ENCODE measurements at places on chromosomes 4 and X.

GRCh38 chr4:90074322-90074886, 52.8 kb upstream of the CCSER1 start:
- no peak overlapping the region for H3K27ac ChIP-seq
- no peaks in the 10 kb centered on the region for H3K36me3 ChIP-seq
- no peak overlapping the region for H3K4me3 ChIP-seq
- H3K4me1 ChIP-seq = no peaks in the 10 kb centered on the region
- no peak for DNase-seq

DNA sequence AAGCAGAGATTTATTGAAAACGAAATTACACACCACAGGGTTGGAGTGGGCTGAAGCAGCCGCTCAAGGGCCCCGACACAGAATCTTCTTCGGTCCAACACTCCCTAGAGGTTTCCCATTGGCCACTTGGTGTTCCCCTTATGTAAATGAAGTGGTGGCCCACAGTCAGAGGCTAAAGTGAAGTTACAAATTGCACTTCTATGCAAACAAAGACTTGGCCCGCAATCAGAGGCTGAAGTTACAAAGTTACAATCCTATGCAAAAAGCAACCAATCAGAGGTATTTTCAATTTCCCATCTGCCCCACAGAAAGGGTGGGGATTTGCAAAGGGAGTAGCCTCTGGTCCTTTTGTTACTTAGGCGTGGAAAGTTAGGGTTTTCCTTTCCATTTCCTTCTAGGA, 35.7 kb upstream of the SLC25A43 start:
- H3K4me1 ChIP-seq = no peaks in the 10 kb centered on the region
- no peak overlapping the region for H3K27ac ChIP-seq
- H3K36me3 ChIP-seq = no peaks in the 10 kb centered on the region
- no peak overlapping the region for H3K4me3 ChIP-seq
- no peaks in the 10 kb centered on the region for H3K27me3 ChIP-seq
- DNase-seq = no peak

- no peaks in the 10 kb centered on the region for H3K27me3 ChIP-seq
- H3K36me3 ChIP-seq = peaks cover 1% of the 10 kb centered on the region
- H3K4me3 ChIP-seq = peak within 1 kb of the TSS; percentile 83
These were observed at the start of gene RPS6KA6 for GRCh38 chrX:84187533-84188319. TSS of gene RPS6KA6 (minus strand) at chrX:84188199. CDS start at chrX:84187899, 300 bp downstream.

GRCh38 chr4:88216395-88216794, 58.0 kb upstream of the ABCG2 start:
- peaks cover 3% of the 10 kb centered on the region for H3K4me1 ChIP-seq
- no peak for DNase-seq
- H3K27me3 ChIP-seq = peaks cover 9% of the 10 kb centered on the region

- no peak overlapping the region for H3K27ac ChIP-seq
- H3K27me3 ChIP-seq = no peaks in the 10 kb centered on the region
- H3K4me3 ChIP-seq = no peak overlapping the region
- H3K36me3 ChIP-seq = no peaks in the 10 kb centered on the region
These were observed 21.2 kb downstream of the L1CAM start for GRCh38 chrX:153864561-153865320.

DNA sequence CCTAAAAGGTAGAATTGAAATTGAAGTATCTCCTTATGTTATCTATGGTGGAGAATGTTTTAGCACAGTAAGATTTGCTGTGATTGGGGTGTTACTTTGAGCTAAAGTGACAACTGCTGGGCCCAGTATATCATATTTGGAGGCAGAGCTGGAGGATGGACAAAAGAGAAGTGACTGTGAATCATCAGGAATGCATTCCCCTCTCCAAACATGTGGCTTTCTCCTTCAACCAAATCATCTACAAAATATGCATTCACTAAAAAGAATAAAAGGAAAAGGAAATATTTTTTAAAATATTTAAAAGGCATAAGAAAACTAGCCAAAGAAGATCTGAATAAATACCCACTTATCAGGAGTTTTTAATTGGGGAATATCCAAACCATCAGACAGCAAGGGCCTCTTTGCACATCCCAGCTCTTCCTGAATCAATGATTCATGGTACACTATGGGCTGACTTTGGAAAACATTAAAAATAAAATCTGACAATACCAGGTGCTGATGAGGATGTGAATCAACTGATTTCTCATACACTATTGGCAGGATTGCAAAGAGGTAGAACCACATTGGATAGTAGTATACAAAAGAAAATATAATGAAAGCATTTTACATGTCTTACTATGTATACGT, 671.7 kb upstream of the NR3C2 start:
- H3K4me3 ChIP-seq = no peak overlapping the region
- H3K4me1 ChIP-seq = peaks cover 8% of the 10 kb centered on the region
- H3K27me3 ChIP-seq = peaks cover 1% of the 10 kb centered on the region
- no peak for DNase-seq
- H3K27ac ChIP-seq = no peak overlapping the region

GRCh38 chr4:136763919-136764318, 768.4 kb downstream of the PCDH18 start:
- H3K4me1 ChIP-seq = peaks cover 5% of the 10 kb centered on the region
- no peak overlapping the region for H3K27ac ChIP-seq
- H3K36me3 ChIP-seq = no peaks in the 10 kb centered on the region
- no peak overlapping the region for H3K4me3 ChIP-seq

DNA sequence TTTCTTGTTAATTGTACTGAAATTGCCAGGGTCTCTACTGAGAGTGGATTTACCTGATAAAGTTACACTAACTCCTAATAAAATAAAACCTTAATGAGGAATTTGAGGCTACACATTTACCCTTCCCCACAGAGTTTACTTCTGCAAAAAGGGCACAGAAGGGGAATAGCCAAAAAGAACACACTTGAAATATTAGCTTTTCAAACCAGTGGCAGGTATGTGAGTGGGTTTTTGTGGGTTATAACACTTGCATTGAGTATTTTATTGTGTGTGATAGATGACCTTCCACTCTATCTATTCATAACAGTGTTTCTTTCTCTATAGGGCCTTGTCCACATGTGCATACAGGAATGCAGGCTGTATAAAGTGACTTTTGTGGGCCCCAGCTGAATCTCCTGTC, 5.0 kb upstream of the GPR174 start:
- DNase-seq = no peak
- H3K27me3 ChIP-seq = no peaks in the 10 kb centered on the region
- no peaks in the 10 kb centered on the region for H3K4me1 ChIP-seq
- no peak overlapping the region for H3K27ac ChIP-seq

- peaks cover 49% of the 10 kb centered on the region for H3K4me1 ChIP-seq
- DNase-seq = no peak
- peak overlapping the region; percentile 65 for H3K27ac ChIP-seq
These were observed 32.7 kb upstream of the FAM9C start for GRCh38 chrX:13077168-13077567.

DNA sequence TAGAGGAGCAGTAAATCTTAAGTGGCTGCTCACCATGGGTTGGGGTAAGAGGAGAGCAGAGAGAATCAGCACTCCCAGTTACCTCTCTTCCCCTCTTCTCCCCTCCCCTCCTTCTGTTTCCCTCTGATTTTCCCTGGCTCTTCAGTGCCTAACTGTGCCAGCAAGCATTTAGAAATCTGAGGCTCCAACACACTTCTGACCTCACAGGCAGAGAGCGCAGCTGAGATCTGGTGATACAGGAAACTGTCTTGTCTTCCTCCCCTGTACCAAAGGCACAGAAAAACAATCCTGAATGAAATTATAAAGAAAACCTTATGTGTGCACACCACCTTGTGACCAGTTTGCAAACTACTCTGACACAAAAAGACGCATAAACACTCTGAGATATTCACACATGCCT, 82.4 kb upstream of the SMIM10 start:
- no peak overlapping the region for H3K4me3 ChIP-seq
- no peaks in the 10 kb centered on the region for H3K4me1 ChIP-seq
- H3K27me3 ChIP-seq = no peaks in the 10 kb centered on the region
- H3K36me3 ChIP-seq = no peaks in the 10 kb centered on the region
- no peak for DNase-seq
